CD4-positive, alpha-beta T cell treated with Interleukin-17A for 1 hour (primary cell): ENCODE measurements at places on chromosomes 12 and 14.

GRCh38 chr14:89415159-89415558 is 1.9 kb downstream of the FOXN3 start:
- no peak for DNase-seq

DNA sequence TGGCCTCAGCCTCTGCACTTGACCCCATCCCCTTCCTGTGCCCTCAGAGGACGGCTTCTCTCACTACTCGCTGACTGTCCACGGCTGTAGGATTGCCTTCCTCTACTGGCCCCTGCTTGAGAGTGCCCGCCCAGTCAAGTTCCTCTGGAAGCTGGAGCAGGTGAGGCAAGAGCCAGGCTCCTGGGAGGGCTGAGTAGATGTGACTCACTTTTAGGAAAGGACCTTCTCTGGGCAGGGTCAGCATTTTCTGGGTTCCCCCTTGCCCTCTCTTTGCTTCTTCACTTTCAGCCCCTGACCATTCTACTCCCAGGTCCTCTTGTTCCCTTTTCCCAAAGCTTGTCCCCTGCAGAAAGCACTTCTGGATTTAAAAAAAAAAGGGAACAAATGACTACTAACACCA is 7.7 kb downstream of the CLSTN3 start:
- DNase-seq = no peak

GRCh38 chr14:59959668-59960067 is 39.7 kb downstream of the LRRC9 start:
- DNase-seq = no peak

DNA sequence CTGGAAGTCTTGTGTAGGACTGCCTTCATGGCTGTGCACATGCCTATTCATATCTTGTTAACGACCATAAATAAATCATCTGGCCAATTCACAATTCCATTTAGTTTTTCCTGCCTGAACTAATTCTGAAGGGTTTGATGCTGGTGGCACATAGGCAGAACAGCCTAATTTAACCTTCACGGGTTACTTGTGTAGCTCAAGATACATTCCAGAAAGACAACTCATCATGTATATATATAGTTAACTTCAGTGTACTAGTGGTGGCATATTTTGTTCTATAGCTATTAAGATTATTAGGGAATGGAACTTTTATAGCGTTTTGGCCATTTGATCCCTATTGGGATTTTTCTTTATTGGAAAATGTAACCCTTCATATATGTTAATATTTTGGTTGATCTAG is 31.4 kb downstream of the CFAP54 start:
- no peak for DNase-seq

DNA sequence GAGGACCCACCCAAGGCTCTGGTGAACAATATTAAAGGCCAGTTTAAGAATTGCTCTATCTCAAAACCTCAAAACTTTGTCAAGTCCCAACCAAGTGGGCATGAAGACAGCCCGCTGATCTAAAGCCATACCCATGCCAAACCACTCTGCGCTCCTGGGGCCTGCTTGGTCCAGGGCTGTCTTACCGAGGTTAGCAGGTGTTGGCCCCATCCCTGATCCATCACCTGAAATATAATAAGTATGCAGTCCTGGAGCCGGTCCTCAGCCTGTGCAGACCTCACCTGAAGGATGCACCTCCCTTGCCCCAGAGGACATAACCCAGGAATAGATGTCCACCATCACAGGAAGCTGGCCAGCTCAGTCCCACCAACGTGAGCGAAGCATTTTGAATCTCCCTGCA is 198.3 kb upstream of the FKBP4 start:
- no peak for DNase-seq

- DNase-seq = no peak
Observed at GRCh38 chr12:49059299-49060171, 1.1 kb downstream of the KMT2D start.

- no peak for DNase-seq
Observed at GRCh38 chr12:70581208-70581607, 56.0 kb downstream of the PTPRB start.
